ENCODE measurements at places on chromosomes 7 and 10. TPM values are rescaled to one million over a fixed set of nuclear protein-coding genes. Genes with fewer than 3 reads are reported as not detected.

DNA sequence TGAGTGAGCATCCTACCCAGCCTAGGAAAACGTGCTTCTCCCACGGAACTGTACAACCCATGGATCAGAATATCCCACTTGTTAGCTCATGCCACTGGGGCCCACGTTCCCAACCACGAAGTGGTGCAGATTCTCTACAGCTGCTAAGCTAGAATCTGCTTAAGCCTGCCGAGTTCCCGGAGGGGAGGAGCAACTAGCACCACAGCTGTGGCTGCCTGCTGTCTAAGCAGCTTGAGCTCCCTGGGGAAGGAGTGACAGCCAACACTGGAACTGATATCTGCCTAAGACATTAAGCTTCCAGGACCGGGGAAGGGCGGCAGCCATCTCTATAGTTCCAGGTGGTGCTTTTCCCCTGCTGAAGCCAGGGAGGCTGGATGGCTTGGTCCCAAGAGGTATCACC is 334.7 kb upstream of the CHRM2 start:
- no peak for DNase-seq

GRCh38 chr10:106768204-106768603 is 396.3 kb downstream of the SORCS1 start:
- DNase-seq, result no peak

CLDN15 gene
- total RNA-seq, result 660 TPM

- no peak for DNase-seq
These were observed 13.7 kb downstream of the MMP21 start for GRCh38 chr10:125761961-125762360.

DNA sequence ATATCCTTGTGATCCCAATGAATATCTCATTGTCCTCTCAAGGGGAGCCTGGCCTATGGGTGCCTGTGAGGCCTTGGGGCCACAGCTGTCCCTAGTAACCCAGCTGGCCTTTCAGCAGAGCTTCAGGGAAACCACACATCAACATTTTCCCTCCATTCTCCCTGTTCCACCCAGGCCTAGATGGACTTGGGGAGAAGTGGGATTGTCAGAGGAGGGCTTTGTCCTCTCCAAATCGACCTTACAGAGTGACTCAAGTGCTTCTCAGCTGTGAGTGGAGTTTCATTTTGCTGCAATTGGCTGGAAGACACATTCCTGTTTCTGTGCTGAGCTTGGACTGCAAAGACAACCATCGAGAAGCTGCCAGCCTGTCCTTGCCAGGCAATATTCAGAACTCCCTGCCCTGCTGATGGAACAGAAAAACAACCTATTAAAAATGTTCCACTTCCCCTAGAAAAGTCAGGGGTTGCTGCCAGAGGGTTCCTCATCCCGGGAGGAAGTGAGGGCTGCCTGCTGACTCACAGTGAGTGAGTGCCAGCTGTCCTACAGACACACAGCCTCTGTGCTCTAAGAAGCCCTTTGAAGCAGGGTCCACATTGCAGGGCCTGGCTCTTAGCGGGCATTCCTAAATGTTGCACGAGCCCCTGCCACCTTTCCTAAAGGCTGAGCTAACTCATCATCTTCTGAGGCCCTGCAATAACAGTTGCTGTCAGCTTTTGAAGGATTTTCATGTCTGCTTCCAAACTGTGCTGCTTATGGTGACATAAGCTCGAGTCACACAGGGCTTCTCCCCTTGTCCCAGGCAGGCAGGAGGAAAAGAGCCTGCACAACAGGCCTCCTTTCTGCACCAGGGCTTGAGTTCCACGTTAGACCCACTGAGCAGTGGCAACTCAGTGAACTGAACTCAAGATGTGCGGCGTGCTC is 20.5 kb downstream of the STRA8 start:
- no peak for DNase-seq

- DNase-seq, result no peak
These were observed 216.4 kb downstream of the MLLT10 start for GRCh38 chr10:21750424-21750823.

EPHB6 gene
- total RNA-seq, result 3.1 TPM

FBXL13 gene
- total RNA-seq, result 2.6 TPM

- DNase-seq, result no peak
These were observed 6.5 kb upstream of the PODXL start for GRCh38 chr7:131562941-131563340.

DNA sequence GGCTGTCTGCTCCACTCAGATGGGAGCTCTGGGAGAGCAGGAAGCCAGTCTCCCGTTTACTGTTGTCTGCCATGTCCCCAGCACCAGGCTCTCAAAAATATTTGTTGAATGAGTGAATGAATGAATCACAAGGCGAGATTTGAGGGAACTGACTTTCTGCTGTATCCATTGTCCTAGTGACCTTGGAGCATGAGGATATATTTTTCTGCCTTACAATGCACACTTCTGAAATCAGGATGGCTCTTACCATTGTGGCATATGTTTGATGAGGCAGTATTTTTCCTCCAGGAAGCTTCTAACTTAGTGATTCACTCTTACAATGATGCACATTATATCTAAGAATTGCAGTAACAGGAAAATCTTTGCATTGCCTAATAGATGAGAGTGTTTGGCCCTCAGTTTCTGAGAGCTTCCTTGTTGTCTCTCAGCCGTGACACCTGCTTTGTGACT is 136.4 kb downstream of the RPS24 start:
- no peak for DNase-seq

- no peak for DNase-seq
These were observed 163.8 kb downstream of the RGS10 start for GRCh38 chr10:119378737-119379067.

Measured in Peyer's patch (tissue), 4 donors.